ENCODE measurements at places on chromosomes 11 and 22. TPM values are rescaled to one million over a fixed set of nuclear protein-coding genes. Genes with fewer than 3 reads are reported as not detected.
A peak's percentile ranks its signal among the peaks of the same experiment; 100 is the strongest.

DNA sequence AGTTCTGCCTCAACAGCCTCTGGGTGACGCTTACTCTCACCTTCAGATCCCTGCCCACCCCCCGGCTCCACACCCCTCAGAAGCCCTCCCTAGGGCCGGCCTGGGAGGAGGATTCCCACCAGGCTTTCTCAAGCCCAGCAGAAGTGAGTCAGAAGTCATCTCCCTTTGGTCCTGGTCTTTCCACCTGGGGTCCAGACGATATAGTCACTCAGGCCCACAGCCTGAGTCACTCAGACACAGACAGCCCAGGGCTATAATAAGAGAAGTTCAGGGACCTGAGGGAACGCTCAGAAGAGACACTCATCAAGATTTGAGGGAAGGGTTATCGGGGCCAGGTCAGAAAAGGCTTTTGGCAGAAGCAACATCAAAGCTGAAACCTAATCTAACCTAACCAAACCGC, 127.1 kb downstream of the SPATA19 start:
- DNase-seq: no peak

- no peak for DNase-seq
These were observed 95.4 kb upstream of the PITPNB start for GRCh38 chr22:28014211-28015045.

CCDC87 gene
- 0.17 TPM for total RNA-seq

APOL1 gene
- 31.5 TPM for total RNA-seq

GRCh38 chr11:5550440-5551095, 2.2 kb upstream of the OR52H1 start:
- DNase-seq: peak; percentile 83

OR51E2 gene
- total RNA-seq: not detected

DNAJC4 gene
- 20.6 TPM for total RNA-seq

DNA sequence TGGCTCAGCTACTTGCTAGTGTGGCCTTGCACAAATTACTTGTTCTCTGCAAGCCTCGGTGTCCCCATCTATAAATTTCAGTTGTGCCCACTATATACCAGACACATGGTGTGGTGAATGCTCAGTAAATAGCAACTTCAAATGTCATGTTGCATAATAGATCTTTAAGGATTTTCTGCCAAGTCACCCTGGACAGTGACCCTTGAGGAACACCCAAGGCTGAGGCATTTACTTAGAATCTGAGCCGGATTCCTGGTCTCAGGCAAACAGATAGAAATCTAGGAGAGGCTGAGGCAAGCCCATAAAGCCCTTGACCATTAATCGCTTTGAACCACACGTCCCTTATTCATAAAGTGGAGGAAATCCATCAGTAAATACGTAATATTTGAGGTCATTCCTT, 9.7 kb downstream of the TEAD1 start:
- DNase-seq: peak; percentile 72

- DNase-seq: peak; percentile 35
These were observed 9.9 kb upstream of the RNASEH2C start for GRCh38 chr11:65730461-65730860.

DNA sequence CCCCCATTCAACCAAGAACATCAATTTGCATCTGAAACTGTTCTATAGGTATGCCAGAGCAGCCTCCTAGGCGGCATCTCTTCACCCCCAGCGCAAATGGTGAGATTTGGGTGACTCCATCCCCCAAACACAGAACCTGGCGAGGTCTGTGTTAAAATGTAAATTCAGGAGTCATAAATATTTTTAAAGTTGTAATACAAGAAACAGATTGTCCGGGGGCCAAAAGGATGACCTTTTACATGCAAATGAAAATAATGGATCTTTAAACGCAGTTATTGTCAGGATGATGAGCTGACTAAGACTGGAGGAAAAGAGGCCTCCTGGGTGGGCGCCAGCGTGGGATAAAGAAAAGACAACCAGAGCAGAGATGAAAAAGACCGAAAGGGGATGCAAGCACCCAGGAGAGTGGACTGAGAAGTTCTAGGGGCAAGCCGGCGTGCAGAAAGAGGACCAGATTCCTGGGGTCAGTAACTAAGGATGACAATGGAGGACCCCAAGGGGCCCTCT, 16.0 kb upstream of the ADA2 start:
- no peak for DNase-seq

GRCh38 chr11:120079750-120080610, 57.9 kb downstream of the TRIM29 start:
- no peak for DNase-seq

GRCh38 chr11:69131644-69132300, 24.0 kb upstream of the SMIM38 start:
- peak; percentile 76 for DNase-seq

DNA sequence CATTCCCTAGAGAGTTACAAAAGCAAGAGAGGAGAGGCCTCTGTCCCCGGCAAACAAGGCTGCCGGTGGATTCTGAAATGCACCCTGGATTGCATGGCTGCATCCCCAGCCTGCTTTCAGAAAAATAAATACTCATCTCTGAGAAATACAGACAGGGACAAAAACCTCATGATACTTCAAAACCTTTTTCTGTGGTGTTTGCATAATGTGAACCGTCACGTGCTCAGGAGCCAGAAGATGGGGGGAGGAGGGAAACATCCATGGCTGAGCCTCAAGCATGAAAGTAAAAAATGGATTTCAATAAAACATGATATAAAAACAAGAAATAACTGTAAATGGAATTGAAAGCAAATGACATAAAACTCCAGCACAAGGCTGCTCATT, 198.5 kb upstream of the NCAM1 start:
- no peak for DNase-seq

GRCh38 chr22:45804986-45805325, 133.3 kb downstream of the ATXN10 start:
- peak; percentile 97 for DNase-seq

DNA sequence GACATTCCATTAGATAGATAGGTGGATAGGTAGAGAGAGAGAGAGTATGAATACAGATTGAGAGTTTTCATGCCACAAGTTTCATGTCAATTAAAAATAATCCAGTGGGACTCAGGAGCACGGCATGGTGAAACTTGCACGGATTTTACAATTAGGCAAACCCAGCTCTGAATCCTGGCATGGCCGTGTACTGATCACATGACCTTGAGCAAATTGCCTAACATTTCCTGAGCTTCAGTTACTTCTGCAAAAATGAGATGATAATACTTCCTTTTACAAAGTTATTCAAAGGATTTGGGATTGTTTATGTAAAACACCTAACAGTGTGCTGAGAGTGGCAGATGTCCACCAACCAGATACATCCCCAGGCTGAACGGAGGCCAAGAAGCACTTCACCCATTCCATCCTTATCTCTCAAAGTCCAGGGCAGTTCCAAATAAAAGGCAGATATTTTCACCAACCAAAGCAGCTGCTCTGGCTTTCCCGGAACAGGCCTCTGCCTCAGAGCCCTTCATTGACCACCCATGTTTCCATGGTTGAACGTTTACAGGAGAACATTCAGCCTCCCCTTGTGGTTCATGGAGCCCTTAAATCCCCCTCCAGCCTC, 17.9 kb downstream of the APLNR start:
- no peak for DNase-seq

DNA sequence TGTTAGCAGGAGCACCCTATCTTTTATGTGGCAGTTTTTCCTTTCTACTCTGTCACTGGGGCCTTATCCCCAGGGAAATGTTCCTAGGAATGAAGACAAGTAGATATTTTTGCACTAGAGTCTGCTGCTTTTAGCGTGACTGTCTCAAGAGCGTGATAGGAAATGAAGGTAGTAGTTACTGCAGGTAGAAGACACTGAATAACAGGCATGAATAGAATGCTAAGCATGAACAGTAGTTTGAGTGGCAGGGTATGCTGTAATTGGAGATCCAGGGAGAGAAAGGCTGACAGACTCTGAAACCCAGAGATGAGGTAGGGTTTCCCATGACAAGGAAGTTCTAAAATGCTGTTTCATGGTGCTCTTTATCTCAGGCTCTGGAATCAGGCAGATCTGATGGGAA, 475.1 kb downstream of the NELL1 start:
- no peak for DNase-seq

DNA sequence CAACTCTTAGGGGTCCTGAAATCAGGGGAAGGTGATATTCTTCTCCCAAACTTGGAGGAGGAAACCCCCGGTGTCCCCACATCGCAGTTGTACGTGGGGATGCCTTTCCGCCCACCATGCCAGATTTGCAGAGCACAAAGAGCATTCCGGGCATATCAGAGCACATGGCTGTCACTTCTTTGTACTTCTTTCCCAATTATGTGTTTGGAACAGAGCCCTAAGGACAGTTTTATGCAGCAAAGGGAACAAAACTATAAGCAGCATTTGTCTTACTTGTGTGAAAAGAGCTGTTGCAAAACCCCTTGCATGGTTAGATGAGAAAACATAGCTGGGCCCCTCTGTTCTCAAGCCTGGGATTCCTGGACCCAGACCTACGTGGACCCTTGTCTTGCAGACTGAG, 41.2 kb downstream of the NTM start:
- DNase-seq: no peak

CLCF1 gene
- total RNA-seq: 22.6 TPM

DNA sequence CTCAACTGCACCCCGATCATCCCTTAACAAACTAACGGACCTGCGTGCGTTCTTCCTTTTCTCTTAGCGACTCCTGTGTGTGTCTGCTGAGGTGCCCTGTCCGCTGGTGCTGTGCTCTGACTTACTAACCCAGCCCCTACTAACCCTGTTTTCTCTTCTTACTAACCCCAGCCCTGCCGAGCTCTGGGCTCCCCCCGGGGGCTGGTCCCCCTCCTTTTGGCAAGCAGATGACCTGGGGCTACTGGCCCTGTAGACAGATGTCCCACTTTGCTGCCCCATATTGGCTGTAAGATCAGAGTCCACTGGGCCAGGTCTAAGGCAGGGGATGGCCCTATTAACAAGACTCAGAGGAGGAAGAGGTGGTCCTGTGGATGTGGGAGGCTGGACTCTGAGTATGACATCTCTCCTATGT, 14.7 kb downstream of the MIAT start:
- no peak for DNase-seq

DNA sequence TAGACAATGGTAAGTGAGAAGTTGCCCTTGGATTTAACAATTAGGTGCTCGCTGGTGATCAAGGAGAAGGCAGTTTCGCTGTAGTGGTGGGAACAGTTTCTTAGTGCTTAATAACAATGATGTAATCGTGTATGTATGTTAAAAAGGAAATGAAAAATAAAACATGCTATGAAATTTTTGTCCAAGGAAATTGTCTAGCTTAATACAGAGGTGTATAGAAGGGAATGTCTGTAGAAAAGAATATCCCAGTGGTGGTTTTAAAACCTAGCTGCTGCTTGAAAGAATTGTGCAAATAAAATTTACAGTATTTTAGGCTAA, 53.1 kb downstream of the SWAP70 start:
- no peak for DNase-seq

ATM gene
- total RNA-seq: 22.1 TPM

MUC15 gene
- total RNA-seq: 6.0 TPM

ABTB2 gene
- 3.2 TPM for total RNA-seq

GRCh38 chr22:38967451-38968450, 10.3 kb downstream of the APOBEC3A start:
- DNase-seq: no peak

GRCh38 chr22:36026741-36027140, 1.9 kb downstream of the RBFOX2 start:
- peak; percentile 39 for DNase-seq

GRCh38 chr11:60594998-60595642, 79.9 kb downstream of the MS4A13 start:
- no peak for DNase-seq

MRGPRX4 gene
- total RNA-seq: not detected

MLC1 gene
- not detected for total RNA-seq

DNA sequence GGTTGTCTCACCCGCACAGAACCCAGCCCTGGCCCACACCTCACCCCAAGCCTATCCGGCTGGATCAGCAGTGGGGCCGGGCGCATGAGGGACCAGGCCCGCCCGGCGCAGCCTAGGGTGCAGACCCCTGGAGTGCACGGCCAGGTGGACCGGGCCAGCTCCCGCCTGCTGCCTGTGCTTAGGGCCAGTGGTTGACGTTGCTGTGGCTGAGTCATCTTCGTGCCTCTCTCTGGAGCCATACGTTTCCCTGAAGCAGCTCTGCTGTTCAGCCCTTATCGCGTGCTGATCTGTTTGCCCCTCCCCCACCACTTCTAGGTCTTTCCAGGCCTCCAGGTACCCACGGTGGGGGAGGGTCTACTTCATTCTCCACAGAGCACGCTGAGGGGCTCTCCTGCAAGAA, 39.5 kb downstream of the CDKN1C start:
- no peak for DNase-seq

DNA sequence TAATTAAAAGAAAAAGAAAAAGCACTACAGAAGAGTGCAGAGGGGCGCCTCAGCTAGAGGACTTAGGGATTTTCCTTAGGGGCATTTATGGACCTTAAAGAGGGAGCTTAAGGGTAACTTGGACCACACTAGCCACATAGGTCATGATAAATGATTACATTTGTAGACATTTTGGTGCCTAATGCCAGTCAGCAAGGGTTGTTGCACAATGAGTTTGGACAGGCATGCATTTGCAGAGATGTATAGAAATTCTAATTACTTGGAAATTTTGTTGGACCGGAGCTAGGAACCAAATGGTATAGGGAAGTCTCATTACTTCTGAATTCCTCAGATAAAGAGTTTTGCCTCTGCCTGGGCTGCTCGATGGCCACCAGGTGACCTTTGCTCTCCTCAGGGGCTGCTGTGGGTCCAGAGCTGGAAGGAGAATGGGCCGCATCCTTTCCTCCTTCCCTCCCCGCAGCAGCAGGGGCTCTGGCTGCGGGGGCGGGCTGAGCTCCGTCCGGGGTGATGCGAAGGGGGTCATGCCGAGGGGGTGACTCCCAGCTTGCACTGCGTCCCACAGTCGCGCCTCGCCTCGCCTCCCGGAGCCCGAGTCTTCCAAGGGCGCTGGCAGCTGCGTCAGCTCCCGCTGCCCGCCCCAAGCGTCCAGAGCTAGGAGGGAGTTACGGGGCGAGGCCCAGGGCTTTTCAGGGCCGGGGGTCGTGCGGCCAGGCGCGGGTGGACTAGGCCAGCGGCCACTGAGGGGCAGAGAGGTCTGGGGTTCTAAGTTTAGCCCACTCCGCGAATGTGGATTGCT, 20.3 kb upstream of the MALAT1 start:
- peak; percentile 22 for DNase-seq

DNA sequence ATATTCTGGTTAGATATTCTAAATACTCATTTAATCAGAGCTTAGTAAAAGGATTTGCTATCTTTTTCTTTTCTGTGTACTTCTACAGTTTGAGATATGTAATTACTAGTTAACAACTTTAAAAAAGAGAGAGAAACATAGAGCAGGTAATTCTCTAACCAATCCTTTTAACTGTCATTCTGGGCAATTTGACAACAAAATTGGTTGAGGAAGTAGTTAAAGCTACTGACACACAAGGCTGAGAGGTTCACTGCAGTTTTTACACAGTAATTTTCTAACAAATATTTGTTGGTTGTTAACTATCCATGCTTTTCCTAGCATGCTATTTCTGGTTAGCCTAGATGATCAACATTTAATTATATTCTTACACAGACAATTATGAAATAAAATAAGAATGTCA, 3.6 kb downstream of the SOX6 start:
- DNase-seq: no peak

Data from M059J (cell line).